ENCODE measurements at places on chromosomes 3 and 15. TPM values are rescaled to one million over a fixed set of nuclear protein-coding genes. Genes with fewer than 3 reads are reported as not detected.

MITF gene
- 9.0 TPM for total RNA-seq

DZIP1L gene
- 24.6 TPM for total RNA-seq

TP63 gene
- total RNA-seq = 6.0 TPM

PLSCR5 gene
- total RNA-seq = not detected

PLA2G4F gene
- 0.31 TPM for total RNA-seq

LYZL4 gene
- total RNA-seq = 15.2 TPM

DNA sequence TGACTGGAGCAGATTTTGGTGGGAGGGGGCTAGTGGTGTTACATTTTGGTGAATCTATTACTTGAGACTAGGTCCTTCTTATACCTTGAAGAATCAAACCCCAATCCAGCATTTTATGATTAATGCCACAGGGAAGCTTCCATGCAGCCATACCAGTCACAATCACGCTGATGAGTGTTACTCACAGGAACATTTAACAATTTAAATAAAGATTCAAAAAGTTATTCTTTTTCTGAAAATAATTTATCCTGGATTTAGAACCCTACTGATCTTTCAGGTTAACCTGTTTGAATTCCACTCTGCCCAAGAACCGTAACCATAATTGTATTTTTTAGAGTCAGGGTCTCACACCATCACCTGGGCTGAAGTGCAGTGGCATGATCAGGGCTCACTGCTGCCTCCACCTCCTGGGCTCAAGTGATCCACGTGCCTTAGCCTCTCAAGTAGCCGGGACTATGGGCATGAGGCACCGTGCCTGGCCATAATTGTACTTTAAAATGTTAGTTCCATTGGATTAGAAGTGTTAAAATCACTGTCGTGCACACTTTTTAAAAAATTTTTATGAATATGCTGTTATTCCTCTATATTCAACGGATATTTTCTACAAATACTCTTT is 929 bp upstream of the MTMR10 start:
- H3K36me3 ChIP-seq = no peaks in the 10 kb centered on the region
- H3K27ac ChIP-seq = peak overlapping the region; percentile 93
- peak overlapping the region; percentile 99 for H3K4me3 ChIP-seq
- no peak for DNase-seq

GRCh38 chr15:78620021-78620526 is 722 bp downstream of the CHRNA3 start:
- no peaks in the 10 kb centered on the region for H3K36me3 ChIP-seq
- H3K4me1 ChIP-seq = peaks cover 4% of the 10 kb centered on the region
- peak overlapping the region; percentile 41 for H3K4me3 ChIP-seq
- no peaks in the 10 kb centered on the region for H3K27me3 ChIP-seq
- H3K27ac ChIP-seq = no peak overlapping the region
- DNase-seq = peak; percentile 33

DNA sequence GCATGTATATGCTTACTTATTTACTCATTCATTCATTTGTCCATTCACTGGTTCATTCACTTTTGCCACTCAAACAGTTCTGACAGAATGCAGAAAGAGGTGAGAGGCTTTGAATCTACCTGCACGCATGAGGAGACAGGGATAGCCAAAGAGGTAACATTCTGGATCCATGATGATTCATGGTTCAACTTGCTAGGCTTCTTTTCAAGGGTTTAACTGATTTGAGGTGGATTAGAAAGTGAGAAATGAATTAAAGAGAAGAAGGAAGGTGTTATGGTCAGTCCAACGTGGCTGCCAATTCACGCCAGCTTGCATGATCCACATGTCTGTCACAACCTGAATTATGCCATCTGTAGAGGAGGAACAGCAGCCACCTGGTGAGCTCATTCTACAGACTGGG is 260.6 kb downstream of the ARRDC4 start:
- no peak overlapping the region for H3K4me3 ChIP-seq
- no peak for DNase-seq
- no peak overlapping the region for H3K27ac ChIP-seq

GRCh38 chr15:63487076-63487757 is 17.2 kb upstream of the USP3 start:
- H3K4me1 ChIP-seq = no peaks in the 10 kb centered on the region
- no peaks in the 10 kb centered on the region for H3K36me3 ChIP-seq
- peak; percentile 93 for DNase-seq
- no peak overlapping the region for H3K27ac ChIP-seq
- H3K27me3 ChIP-seq = no peaks in the 10 kb centered on the region

GRCh38 chr3:21237638-21238037 is 513.4 kb downstream of the ZNF385D start:
- no peaks in the 10 kb centered on the region for H3K36me3 ChIP-seq
- no peak overlapping the region for H3K4me3 ChIP-seq
- no peaks in the 10 kb centered on the region for H3K27me3 ChIP-seq
- DNase-seq = no peak
